ENCODE measurements at places on chromosomes 7 and 10. TPM values are rescaled to one million over a fixed set of nuclear protein-coding genes. Genes with fewer than 3 reads are reported as not detected.

GRCh38 chr7:26265065-26265464 lies 26.6 kb upstream of the SNX10 start:
- no peak overlapping the region for H3K27ac ChIP-seq
- H3K27me3 ChIP-seq: peaks cover 28% of the 10 kb centered on the region
- no peaks in the 10 kb centered on the region for H3K36me3 ChIP-seq
- H3K4me3 ChIP-seq: no peak overlapping the region
- no peak for DNase-seq

The C7orf33 gene
- not detected for total RNA-seq

- no peak overlapping the region for H3K4me3 ChIP-seq
- no peak overlapping the region for H3K27ac ChIP-seq
- no peaks in the 10 kb centered on the region for H3K27me3 ChIP-seq
Observed at GRCh38 chr10:113922787-113923570, 68.5 kb downstream of the NHLRC2 start.

The SLC26A3 gene
- not detected for total RNA-seq

- no peak overlapping the region for H3K27ac ChIP-seq
- H3K4me1 ChIP-seq: peaks cover 16% of the 10 kb centered on the region
- H3K36me3 ChIP-seq: peaks cover 13% of the 10 kb centered on the region
- H3K4me3 ChIP-seq: no peak overlapping the region
Observed at GRCh38 chr7:100472854-100473499, 6.0 kb downstream of the TSC22D4 start.

- no peaks in the 10 kb centered on the region for H3K27me3 ChIP-seq
- DNase-seq: no peak
- H3K4me1 ChIP-seq: no peaks in the 10 kb centered on the region
- H3K36me3 ChIP-seq: peaks cover 4% of the 10 kb centered on the region
- H3K4me3 ChIP-seq: no peak overlapping the region
Observed at GRCh38 chr7:6628045-6628444, 9.1 kb upstream of the ZNF316 start.

DNA sequence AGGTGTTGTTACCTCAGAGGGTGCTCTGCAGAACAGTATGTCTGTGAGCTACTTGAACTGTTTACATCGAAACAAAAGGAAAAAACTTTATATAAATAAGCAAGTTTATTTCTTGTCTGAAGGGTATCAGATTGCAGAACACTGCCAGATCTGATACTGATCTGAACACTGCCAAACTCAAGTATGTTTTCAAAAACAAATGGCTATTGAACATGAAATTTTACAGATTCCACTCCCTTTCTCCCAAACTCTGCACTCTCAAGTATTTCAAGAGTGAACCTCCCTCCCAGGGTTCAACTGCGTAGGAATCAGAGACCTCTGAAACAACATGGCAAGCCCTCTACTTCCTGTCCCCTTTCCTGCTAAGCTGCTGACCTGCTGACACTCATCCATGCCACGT lies 216.6 kb downstream of the ZNF33B start:
- no peaks in the 10 kb centered on the region for H3K4me1 ChIP-seq
- no peaks in the 10 kb centered on the region for H3K36me3 ChIP-seq
- no peak for DNase-seq
- H3K27me3 ChIP-seq: no peaks in the 10 kb centered on the region
- no peak overlapping the region for H3K27ac ChIP-seq

- H3K4me1 ChIP-seq: no peaks in the 10 kb centered on the region
- H3K36me3 ChIP-seq: no peaks in the 10 kb centered on the region
- no peak overlapping the region for H3K27ac ChIP-seq
Observed at GRCh38 chr10:131099028-131099726, 212.3 kb downstream of the TCERG1L start.

GRCh38 chr10:71999360-72000072 lies 35.3 kb downstream of the CHST3 start:
- no peaks in the 10 kb centered on the region for H3K36me3 ChIP-seq
- H3K27me3 ChIP-seq: no peaks in the 10 kb centered on the region
- peak overlapping the region; percentile 31 for H3K4me3 ChIP-seq
- no peak for DNase-seq

The OR2A12 gene
- not detected for total RNA-seq

- peak overlapping the region; percentile 97 for H3K27ac ChIP-seq
- H3K36me3 ChIP-seq: peaks cover 75% of the 10 kb centered on the region
- H3K4me3 ChIP-seq: peak overlapping the region; percentile 95
- DNase-seq: no peak
Observed at GRCh38 chr10:27157150-27157549, 2.0 kb downstream of the MASTL start.

The SLC25A13 gene
- 23.4 TPM for total RNA-seq

GRCh38 chr7:137983323-137984008 lies 18.4 kb downstream of the CREB3L2 start:
- peaks cover 11% of the 10 kb centered on the region for H3K36me3 ChIP-seq
- no peak overlapping the region for H3K27ac ChIP-seq
- DNase-seq: no peak
- H3K4me3 ChIP-seq: no peak overlapping the region
- no peaks in the 10 kb centered on the region for H3K27me3 ChIP-seq
- peaks cover 34% of the 10 kb centered on the region for H3K4me1 ChIP-seq

The TLX1 gene
- not detected for total RNA-seq

The WDR86 gene
- total RNA-seq: not detected

The ASB10 gene
- not detected for total RNA-seq

The CALCR gene
- not detected for total RNA-seq

DNA sequence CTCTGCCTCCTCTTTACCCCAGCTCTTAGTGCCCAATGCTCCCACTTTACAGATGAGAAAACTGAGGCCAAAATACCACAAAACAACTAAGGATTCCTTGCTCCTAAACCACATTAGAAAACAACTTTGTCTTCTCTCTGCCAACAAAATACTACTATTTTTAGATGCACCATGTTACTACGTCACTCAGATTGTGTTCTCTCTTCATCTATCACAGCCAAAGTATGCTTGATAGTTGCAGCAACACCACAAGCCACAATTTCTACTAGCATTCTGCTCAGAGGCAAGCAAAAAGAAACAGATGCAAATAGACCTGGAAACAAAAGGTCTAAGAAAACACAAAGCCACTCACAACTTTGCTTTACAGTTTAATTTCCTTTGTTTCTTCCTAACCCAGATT lies 3.3 kb upstream of the PDE1C start:
- peaks cover 29% of the 10 kb centered on the region for H3K36me3 ChIP-seq
- no peak for DNase-seq
- H3K27ac ChIP-seq: no peak overlapping the region

GRCh38 chr10:69439813-69440506 lies 11.3 kb upstream of the TSPAN15 start:
- peaks cover 57% of the 10 kb centered on the region for H3K4me1 ChIP-seq
- H3K36me3 ChIP-seq: peaks cover 17% of the 10 kb centered on the region
- peak overlapping the region; percentile 80 for H3K27ac ChIP-seq
- H3K4me3 ChIP-seq: no peak overlapping the region

DNA sequence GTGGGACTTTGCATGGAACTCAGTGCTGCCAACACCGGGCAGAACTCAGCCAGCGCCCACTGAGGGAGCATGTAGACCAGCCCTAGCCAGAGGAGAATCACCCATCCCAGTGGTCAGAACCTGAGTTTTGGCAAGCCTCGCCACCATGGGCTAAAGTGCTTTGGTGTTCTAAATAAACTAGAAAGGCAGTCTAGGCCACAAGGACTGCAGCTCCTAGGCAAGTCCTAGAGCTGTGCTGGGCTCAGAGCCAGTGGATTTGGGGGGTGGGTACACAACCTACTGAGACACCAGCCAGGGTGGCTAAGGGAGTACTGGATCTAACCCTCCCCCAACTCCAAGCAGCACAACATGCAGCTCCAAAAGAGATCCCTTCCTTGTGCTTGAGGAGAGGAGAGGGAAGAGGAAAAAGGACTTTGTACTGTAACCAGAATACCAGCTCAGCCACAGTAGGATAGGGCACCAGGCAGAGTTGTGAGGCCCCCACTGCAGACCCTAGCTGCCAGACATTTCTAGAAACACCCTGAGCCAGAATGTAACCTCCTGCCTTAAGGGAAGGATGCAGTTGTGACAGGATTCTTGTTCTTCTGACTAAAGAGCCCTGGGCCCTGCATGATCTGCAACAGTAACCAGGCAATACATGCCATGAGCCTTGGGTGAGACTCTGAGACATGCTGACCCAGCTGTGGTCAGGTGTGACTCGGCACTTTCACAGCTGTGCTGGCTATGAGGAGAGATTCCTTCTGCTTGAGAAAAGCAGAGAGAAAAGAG lies 24.4 kb downstream of the GSDME start:
- no peaks in the 10 kb centered on the region for H3K27me3 ChIP-seq
- no peaks in the 10 kb centered on the region for H3K36me3 ChIP-seq
- no peak overlapping the region for H3K27ac ChIP-seq
- no peak overlapping the region for H3K4me3 ChIP-seq

DNA sequence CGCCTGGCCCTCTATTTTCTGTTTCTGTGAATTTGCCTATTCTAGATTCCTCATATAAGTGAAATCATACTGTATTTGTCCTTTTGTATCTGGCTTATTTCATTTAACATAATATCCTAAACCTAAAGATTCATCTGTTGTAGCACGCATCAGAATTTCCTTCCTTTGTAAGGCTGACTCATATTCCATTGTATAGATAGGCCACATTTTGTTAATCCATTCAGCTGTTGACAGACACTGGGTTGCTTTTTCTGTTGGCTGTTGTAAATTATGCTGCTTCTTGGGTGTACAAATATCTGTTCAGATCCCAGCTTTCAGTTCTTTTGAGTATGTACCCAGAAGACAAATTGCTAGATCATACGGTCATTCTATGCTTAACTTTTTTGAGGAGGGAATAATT lies 28.8 kb upstream of the CUL1 start:
- no peaks in the 10 kb centered on the region for H3K4me1 ChIP-seq
- no peaks in the 10 kb centered on the region for H3K36me3 ChIP-seq
- no peak overlapping the region for H3K27ac ChIP-seq
- no peak overlapping the region for H3K4me3 ChIP-seq

GRCh38 chr10:35369049-35369611 lies 32.8 kb downstream of the CCNY start:
- H3K36me3 ChIP-seq: no peaks in the 10 kb centered on the region
- DNase-seq: no peak
- peaks cover 31% of the 10 kb centered on the region for H3K4me1 ChIP-seq
- no peak overlapping the region for H3K4me3 ChIP-seq
- H3K27ac ChIP-seq: no peak overlapping the region
- H3K27me3 ChIP-seq: no peaks in the 10 kb centered on the region

The PRTFDC1 gene
- 22.7 TPM for total RNA-seq

The POLR2J2 gene
- 16.6 TPM for total RNA-seq

The CPEB3 gene
- total RNA-seq: 2.8 TPM
